ENCODE measurements at places on chromosomes 4 and X.

GRCh38 chr4:8860892-8861575 is 10.6 kb downstream of the HMX1 start:
- DNase-seq: no peak

DNA sequence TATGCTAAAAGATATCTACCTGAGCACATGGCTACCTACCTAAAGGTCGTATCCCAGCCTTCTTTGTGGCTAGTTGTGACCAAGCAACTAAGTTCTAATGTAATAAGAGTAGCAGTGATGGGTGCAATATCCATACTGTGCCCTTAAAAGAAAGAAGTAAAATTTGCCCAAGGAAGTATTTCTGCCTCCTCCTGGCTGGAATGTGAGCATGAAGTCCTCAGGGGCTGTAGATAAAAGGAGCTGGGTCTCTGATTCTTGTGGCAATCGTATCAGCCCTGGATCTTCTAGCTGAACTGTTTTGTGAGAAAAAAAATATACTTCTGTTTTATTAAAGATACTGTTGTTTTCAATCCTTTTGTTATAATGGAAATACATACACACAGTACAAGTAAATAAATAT is 217.4 kb downstream of the GPAT3 start:
- DNase-seq: no peak

DNA sequence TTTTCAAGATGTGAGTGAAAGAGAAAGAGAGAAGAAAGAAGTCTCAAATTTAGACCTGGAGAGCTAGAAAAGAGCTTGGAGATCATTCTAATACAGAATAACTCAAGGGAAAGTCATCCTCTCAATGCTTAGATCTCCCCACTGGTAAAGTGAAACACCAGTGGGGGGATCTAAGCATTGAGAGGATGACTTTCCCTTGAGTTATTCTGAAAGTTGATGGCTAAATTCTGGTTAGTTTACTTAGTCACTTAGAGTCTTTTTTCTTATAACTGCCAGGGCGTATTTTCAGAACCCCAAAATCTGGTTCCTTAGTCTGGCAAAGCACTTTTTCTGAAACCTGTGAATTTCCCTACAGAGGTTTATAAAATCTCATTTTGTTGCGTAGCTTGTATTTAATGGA is 198.6 kb downstream of the ARHGAP24 start:
- DNase-seq: no peak

DNA sequence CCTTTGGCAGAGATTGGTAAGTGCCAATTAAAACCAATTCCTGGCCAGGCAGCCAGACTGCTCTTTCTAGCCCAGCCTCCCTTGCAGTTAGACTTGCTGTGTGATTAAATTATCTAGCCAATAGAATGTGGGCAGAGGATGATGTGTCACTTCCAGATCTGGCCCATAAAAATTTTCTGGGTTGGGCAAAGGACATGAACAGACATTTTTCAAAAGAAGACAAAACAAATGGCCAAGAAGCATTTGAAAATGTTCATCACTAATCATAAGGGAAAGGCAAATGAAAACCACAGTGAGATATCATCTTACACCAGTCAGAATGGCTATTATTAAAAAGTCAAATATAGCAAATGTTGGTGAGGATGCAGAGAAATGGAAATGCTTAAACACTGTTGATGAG is 71.4 kb upstream of the STIM2 start:
- no peak for DNase-seq

DNA sequence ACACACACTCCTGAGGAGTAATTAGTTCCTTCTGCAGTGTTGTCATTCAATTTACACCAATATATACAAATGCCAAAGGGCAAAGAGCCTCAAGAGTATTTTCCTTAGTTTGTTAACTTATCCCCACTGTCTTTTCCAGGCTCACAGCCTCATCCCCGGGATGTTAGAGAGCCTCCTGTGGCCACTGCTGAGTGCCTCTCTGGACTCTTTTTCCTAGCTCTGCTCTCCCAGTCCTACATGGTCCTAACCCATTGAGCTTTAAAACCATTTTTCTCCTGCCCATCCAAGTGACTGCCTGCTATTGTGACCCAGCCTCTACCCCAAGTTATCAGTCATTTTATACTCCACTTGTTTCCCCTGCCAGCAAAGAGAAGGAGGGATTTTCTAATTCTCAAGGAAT is 23.5 kb upstream of the TTC29 start:
- no peak for DNase-seq

DNA sequence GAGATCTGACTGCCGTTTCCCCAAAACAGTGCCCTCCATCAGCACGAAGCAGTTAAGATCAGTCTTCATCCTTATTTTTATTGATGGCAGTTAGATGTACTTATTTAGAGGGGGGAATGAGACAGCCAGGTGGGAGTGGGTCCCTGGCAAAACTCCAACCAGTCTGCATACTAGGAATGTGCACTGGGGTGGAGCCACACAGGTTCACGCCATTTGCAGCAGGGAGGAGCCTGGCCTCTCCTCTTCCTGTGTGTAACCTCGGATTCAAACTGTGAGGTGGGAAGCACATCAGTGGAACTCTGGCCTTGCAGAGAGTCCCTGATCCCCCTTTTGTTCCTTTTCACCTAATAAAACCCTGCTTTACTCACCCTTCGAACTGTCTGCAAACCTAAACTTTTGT is 987.7 kb upstream of the GRIA3 start:
- no peak for DNase-seq

DNA sequence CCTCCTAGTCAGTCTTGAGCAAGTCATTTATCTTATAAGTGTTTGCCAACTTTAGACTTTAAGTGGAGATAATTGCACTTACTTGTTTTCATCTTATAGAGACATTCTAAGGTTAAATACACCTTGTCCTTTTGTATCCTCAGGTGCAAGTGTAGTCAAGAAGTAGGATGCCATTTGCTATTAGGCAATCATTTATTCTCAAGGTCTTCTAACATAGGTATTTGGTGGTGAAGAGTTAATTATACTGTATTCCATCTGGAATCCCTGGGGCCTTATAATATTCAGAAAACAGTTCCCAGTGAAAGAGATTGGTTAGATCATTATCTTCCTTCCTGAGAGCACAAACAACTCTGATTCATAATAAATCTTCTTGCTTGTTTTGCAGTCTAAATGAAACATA is 23.7 kb downstream of the SULT1E1 start:
- no peak for DNase-seq

DNA sequence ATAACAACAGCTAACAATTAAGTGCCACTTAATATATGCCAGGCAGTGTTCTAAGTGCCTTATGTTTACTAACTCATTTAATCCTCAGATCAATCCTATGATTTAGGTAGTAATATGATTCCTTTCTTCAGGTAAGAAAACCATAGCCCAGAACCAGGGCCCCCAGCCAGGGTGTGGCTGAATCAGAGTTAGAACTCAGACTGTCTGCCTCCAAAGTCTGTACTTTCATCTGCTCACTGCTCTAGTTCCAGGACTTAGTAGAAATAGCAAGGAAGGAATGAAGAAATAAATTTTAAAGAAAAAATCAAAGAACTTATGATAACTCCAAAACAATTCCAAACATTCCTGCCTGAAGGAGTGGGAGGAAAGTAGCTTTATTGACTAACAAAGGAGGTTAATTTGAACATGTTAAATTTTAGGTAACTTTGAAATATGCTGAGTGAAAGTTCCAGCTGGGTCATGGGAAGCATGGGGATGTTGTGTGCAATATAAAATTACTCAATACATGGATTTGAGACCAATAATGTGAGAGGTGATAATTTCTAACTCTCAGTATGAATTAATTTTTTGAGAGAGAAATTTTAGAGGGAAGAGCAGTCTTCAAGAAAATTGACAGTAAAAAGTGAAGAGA is 8.8 kb upstream of the ADH1C start:
- no peak for DNase-seq

DNA sequence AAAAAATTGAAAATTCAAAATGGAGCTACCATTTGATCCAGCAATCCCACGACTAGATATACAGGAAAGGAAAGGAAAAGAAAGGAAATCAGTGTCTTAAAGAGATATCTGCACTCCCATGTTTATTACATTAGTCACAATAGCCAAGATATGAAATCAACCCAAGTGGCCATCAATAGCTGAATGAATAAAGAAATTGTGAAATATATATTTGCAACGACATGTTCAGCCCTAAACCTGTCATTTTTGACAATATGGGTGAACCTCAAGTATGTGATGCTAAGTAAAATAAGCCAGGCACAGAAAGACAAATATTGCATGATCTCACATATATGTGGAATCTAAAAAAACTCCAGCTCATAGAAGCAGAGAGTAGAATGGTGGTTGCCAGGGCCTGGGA is 155.1 kb downstream of the ANXA5 start:
- DNase-seq: no peak

- DNase-seq: no peak
These were observed 20.1 kb upstream of the CSF2RA start for GRCh38 chrX:1248331-1249061.

GRCh38 chr4:15774020-15774420 is 4.1 kb upstream of the CD38 start:
- DNase-seq: no peak

GRCh38 chrX:104351173-104351769 is 96.5 kb upstream of the ESX1 start:
- no peak for DNase-seq

Measured in effector CD4-positive, alpha-beta T cell (primary cell).